ENCODE measurements at places on chromosomes 1 and 21. TPM values are rescaled to one million over a fixed set of nuclear protein-coding genes. Genes with fewer than 3 reads are reported as not detected.

DNA sequence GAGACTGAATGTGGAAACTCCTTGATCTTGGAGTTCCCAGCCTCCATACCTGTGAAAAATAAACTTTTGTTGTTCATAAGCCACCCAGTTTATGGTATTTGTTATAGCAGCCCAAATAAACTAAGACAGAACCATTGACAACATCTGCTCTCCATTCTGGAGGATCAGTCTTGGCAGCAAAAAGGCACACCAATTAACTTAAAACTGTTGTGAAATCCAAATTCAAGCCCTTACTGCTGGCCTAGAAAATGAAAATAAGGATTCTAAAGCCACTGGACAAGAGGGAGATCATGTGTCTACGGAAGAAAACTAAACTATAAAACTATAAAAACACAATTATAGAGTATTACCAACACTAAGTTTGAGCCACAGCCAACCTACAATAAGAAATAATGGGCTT, 172.1 kb upstream of the RNPC3 start:
- no peak for DNase-seq

EFCAB14 gene
- 47.3 TPM for total RNA-seq

DNA sequence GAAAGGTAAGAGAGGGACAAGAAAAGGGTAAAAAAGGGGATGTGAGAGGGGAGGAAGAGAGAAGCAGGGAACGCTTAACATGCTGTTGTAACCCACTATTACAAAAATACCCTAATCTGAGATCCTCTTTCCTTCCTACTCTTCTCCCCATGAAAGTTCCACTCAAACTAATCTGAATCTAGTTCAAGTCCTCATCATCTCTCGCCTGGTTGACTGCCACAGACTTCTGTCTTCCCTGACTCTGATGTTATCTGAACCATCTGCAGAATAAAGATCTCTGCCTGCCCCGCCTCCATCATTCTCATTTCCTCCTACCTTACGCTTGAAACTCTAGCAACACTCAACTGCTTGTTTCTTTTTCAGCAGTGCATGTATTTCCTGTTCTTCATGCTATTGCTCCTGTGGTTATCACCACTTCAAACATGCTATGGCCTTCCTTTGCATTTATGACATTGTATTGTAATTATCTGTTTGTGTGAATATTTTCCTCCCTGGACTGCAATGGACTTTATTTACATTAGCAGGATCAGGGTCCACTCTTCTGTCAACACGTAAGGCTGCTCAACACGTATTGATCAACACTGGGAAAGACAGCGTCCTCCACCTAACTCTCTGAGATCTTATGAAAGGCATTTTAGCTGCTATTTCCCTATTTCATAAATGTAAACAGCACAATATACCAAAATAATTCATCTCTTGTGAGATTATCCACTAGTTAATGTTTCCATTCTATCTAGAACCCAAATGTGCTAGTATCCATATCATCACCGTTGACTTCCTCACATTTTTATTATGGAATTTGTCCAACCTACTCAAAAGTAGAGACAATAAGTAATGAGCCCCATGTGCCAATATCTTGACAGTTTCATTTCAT, 215.5 kb upstream of the USP25 start:
- no peak for DNase-seq

CLDN19 gene
- not detected for total RNA-seq

- peak; percentile 81 for DNase-seq
Measured at GRCh38 chr1:55916481-55916880, 662.9 kb downstream of the PLPP3 start.

C1orf94 gene
- total RNA-seq, result 0.70 TPM

GRCh38 chr1:234542211-234542850, 63.4 kb upstream of the TARBP1 start:
- no peak for DNase-seq

DNA sequence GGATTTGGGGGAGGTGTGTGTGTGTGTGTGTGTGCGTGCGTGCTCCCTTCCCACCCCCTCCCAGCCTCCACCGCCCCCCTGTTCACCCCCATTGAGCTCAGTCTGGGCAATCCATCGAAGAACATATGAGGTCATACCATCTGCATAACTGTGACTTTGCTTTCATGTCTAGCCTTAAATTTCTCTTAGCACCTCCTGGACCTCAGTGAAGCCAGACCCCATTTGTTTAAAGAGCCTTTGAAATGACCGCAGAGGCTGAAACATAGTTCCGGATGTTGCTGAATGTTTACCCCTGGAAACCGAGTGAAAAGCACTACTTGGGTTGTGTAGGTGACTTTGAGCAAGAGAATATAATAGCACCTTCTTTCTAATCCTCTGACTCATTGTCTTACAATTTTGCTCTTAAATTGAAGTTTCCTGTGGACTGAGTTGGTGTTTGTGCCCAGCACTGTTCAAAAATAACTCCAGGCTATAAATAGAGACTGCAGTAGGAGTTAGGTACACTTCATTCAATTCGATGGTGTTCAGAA, 75.4 kb downstream of the UBE4B start:
- DNase-seq, result peak; percentile 98

Measured in astrocyte (in vitro differentiated cells and primary cell).